Panc1 (cell line): ENCODE measurements at places on chromosomes 7 and 10.

GRCh38 chr10:118276204-118276603 lies 65.9 kb downstream of the FAM204A start:
- peaks cover 2% of the 10 kb centered on the region; the same call in 1 of the 2 replicates for H3K27me3 ChIP-seq
- no peak for DNase-seq
- H3K4me3 ChIP-seq, result no peak overlapping the region
- no peaks in the 10 kb centered on the region for H3K4me1 ChIP-seq

DNA sequence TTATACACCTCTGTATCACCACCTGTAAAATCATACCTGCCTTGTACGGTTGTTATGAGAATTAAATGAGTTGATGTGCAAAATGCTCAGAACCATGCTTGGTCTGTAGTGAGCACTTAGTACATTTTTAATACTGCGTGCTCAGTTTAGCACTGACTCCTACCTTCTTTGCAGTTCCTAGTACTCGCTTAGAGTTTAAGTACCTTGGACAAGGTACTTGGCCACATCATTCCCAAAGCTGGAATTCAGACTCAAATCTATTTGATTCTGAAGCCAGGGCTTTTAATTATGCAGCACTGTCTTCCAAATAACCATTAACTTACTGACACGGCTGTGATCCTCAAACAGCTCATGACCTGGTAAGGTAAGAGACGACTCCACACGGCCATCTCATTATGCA lies 100.0 kb upstream of the AGK start:
- H3K27ac ChIP-seq, result no peak overlapping the region
- H3K4me1 ChIP-seq, result no peaks in the 10 kb centered on the region
- H3K27me3 ChIP-seq, result peaks cover 4% of the 10 kb centered on the region; the same call in 1 of the 2 replicates
- no peaks in the 10 kb centered on the region for H3K36me3 ChIP-seq

GRCh38 chr7:152887778-152888177 lies 128.2 kb downstream of the ACTR3B start:
- no peaks in the 10 kb centered on the region for H3K27me3 ChIP-seq
- no peak for DNase-seq
- no peaks in the 10 kb centered on the region for H3K4me1 ChIP-seq
- H3K27ac ChIP-seq, result no peak overlapping the region
- H3K4me3 ChIP-seq, result no peak overlapping the region

GRCh38 chr7:158044482-158044823 lies 543.2 kb downstream of the PTPRN2 start:
- no peak overlapping the region for H3K27ac ChIP-seq

DNA sequence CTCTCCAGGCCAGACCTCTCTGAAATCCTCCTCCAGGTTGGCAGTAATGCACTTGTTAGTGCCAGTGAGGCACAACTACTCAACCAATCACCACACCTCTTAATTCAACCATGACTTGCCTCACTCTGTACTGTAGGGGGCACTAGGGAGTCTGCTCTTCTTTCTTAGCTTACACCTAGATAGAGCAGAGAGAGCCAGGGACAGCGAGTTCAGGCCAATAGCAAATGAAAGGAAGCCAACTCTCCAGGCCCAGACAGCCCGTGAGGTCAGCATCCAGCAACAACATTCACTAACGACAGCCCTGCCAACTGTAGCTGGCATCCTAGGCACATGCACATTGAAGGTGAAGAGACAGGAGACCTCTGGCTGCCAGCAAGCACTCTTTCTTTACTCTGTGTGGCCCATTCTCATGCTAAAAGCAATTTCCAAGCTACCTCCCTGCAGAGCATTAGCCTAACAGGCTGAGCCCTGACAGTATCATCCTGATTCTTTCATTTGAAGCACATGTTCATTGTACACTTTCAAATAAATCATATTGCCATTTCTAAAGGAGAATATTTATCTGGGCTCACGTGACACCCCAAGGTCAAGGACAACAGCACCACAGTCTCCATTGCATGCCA lies 136.3 kb downstream of the DPY19L1 start:
- H3K27ac ChIP-seq, result no peak overlapping the region
- no peaks in the 10 kb centered on the region for H3K4me1 ChIP-seq
- H3K27me3 ChIP-seq, result no peaks in the 10 kb centered on the region
- no peak for DNase-seq
- H3K36me3 ChIP-seq, result no peaks in the 10 kb centered on the region

DNA sequence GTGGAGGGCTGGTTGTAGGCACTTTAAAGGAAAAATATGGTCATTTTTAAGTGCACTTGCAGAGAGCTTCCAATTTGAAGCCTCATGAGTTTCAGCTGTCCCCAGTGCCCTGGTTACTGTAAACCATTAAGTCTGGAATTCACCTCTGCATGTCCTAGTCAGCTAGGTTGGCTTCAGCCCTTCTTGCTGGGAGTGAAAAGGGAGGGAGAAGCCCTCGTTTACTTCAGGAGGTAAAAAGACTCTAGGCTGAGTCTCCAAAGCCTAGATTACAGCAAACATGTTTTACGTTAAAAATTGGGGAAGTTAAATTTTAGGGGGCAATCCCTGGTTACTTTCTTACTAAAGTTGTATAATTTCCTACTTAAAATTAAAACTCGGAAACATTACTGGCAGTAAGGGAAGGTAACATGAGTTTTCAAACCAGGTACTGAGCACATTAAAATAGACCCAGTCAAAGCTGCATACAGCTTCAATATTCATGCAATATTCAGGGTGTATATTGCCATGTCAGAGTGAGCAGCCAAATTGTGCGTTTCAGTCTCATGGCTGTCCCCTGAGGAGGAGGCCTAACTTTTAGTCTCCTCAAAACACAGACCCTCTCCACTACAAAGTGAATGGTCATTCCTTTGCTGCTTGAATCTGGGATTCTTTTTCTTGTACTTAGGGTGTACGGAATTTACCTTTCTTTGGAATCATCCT lies 156.7 kb downstream of the PRKG1 start:
- no peak overlapping the region for H3K4me3 ChIP-seq
- DNase-seq, result no peak
- no peaks in the 10 kb centered on the region for H3K27me3 ChIP-seq
- no peak overlapping the region for H3K27ac ChIP-seq

DNA sequence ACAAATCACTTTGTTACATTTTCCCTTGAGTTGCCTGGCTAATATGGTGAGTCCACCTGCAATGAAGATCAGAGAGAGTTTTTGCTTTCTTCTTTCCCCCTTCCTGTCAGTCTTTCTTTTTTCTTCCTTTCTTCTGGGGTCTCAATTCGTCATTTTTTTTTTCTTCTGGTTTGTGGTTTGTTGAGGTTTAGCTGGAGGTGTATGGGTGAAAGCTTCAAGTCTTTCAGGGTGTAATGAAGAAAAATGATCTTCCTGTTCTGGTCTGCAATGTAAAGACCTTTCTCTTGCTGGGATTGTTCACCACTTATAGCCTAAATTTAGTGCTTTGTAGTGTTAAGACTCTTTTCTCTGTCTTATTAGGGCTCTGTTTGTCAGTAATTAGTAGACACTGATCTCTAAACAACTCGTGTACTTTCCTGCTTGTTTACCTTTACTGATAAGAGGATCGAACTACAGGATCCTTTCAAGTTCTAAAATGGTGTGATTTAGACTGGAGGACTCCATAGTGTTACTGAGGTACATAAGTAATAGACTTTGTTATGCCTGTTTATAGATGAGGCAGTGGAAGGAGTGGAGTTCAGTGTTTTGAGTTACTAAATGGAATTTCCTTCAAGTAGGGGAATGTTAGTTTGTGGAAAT lies 129.1 kb downstream of the SUGCT start:
- H3K36me3 ChIP-seq, result no peaks in the 10 kb centered on the region
- no peak overlapping the region for H3K27ac ChIP-seq
- no peaks in the 10 kb centered on the region for H3K4me1 ChIP-seq

DNA sequence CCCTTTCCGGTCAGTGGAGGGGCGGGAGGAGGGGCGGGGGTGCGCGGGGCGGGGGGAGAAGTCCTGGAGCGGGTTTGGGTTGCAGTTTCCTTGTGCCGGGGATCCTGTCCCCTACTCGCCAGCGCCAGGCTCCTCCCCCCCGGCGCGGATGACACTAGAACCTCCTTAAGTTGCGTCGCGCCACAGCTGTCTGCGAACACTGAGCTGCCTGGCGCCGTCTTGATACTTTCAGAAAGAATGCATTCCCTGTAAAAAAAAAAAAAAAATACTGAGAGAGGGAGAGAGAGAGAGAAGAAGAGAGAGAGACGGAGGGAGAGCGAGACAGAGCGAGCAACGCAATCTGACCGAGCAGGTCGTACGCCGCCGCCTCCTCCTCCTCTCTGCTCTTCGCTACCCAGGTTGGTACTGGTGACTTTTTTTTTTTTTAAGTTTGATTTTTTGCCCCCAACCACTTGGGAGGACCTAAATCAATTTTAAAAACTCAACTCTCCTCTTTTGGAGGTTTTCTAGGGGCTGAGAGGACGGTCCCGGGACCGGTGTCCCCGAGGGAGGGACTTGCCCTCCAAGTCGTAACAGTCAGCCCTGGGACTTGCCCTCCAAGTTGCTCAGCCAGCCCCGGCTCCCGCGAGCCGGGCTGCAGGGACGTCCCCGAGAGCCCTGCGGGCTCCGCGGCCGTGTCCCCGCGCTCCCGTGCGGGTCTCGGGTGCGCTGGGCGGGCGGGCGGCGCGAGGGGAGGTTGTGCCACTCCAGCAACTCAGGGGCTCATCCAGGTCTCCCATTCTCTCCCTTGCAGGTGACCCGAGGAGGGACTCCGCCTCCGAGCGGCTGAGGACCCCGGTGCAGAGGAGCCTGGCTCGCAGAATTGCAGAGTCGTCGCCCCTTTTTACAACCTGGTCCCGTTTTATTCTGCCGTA lies at the start of gene GATA3:
GATA3 (plus strand) TSS at position 195 of the 914 bp plus-strand sequence. CDS start 968 bp downstream, outside the sequence.
- DNase-seq, result no peak
- H3K27me3 ChIP-seq, result no peaks in the 10 kb centered on the region
- peak within 1 kb of the TSS; percentile 94 for H3K4me3 ChIP-seq
- H3K27ac ChIP-seq, result peak within 1 kb of the TSS; percentile 73
- no peaks in the 10 kb centered on the region for H3K4me1 ChIP-seq

DNA sequence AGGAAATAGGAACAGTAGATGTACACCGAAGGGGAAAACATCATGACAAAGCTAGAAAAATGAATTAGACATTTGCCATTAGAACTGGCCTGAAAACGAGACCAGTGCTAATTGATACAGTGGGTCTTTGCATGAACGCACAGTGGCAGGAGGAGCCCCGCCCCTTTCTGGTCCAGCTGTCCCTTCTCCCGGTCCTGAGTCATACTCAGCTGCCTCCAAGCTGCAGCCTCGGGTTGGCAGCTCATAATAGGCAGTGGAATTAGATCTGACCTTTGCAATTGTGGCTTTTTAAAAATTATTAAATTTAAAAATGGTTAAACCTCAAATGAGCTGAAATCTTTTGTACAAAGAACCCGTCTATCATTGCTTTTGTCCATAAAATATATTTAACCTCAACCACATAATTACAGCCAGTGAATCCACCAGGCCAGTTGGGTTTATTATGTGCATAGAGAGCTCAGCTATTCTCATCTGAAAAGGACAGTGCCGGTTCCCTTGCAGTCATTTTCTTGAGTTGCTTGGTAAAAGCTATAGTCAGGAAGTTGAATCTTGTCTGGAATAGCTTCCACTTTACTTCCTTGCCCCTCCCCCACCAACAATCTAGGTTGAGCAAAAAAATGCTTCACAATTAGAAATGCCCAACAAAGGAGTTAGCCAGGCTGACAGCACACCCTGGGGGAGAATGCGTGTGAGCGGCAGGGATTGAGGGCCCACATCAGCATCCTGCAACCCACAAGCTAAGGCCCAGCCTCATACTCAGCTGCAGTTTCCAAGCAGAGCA lies 147.1 kb downstream of the BUB3 start:
- H3K4me3 ChIP-seq, result no peak overlapping the region
- no peaks in the 10 kb centered on the region for H3K36me3 ChIP-seq
- H3K27me3 ChIP-seq, result no peaks in the 10 kb centered on the region
- DNase-seq, result peak; percentile 15

DNA sequence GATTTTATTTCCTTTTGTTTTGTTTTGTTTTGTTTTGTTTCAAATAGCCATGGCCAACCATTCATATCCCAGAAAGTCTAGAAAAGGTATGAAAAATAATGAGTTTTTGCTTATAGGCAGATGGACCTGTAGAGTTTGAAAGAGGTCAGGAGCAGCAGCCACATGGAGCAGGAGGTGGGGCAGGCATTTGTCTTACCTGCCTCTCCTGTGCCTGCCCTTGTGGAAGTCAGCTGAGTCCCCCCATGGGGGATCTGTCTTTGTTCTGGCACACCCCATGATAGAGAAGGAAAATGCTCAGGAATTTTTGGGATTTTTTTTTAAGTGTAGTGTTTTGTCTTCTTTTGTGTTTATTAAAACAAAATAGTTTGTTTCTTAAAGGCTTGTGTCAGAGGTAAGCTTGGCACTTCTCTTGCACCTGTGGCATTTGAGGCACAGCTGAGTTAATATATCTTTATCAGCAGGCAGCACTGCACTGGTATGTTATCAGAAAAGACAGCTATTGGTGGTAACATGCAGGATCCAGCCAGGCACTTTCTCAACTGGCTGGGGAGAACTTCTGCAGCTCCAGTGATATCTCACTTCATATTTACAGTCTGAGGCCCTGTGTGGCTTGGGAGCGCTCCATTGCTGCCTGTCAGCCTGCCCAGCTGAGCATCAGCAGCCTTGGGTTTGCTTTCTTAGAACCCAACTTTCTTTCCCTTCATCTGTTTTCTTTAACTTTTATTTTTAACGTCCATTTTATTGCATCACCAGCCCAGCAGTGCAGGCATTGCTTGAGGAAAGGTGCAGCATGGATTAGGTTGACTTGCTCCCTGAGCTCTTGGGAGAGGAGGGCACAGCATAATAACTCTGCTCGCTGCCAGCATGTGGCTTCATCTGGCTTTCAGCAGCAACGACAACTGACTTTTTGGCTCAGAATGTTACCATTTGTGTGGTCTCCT lies 44.4 kb downstream of the LRRC4 start:
- H3K36me3 ChIP-seq, result no peaks in the 10 kb centered on the region
- no peaks in the 10 kb centered on the region for H3K27me3 ChIP-seq
- H3K27ac ChIP-seq, result no peak overlapping the region
- no peak for DNase-seq
- no peak overlapping the region for H3K4me3 ChIP-seq

GRCh38 chr10:97538839-97539238 lies 33.7 kb upstream of the ANKRD2 start:
- H3K4me3 ChIP-seq, result no peak overlapping the region
- peak overlapping the region; percentile 95 for H3K27ac ChIP-seq
- no peaks in the 10 kb centered on the region for H3K36me3 ChIP-seq
- no peaks in the 10 kb centered on the region for H3K27me3 ChIP-seq
- no peak for DNase-seq

- H3K36me3 ChIP-seq, result no peaks in the 10 kb centered on the region
- H3K4me1 ChIP-seq, result no peaks in the 10 kb centered on the region
- no peaks in the 10 kb centered on the region for H3K27me3 ChIP-seq
- H3K27ac ChIP-seq, result no peak overlapping the region
- no peak overlapping the region for H3K4me3 ChIP-seq
Observed at GRCh38 chr10:297567-297966, 162.3 kb downstream of the ZMYND11 start.

DNA sequence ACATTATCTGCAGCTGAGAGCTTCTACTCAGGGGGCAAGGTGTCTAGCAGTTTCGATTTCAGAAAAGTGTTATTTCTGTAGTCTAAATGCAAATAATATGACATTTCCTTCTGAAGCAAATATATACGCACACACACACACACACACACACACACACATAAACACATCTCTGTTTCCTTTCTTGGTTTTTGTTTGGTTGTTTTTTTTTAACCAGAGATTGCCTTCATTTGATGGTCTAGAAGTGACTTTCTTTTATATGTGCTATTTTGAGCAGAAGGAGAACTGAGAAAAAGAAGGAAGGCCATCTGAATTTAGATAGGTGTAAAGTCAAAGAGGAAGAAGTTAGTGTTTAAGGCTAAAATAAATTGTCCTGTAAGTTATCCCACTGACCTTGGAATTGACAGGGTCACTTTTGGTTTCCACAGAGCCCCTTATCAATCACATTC lies 142.2 kb downstream of the TRIL start:
- H3K27me3 ChIP-seq, result no peaks in the 10 kb centered on the region
- no peak for DNase-seq
- no peaks in the 10 kb centered on the region for H3K4me1 ChIP-seq
- no peak overlapping the region for H3K27ac ChIP-seq
- H3K4me3 ChIP-seq, result no peak overlapping the region
